ENCODE measurements at places on chromosomes 3 and 15. TPM values are rescaled to one million over a fixed set of nuclear protein-coding genes. Genes with fewer than 3 reads are reported as not detected.

- no peak for DNase-seq
Observed at GRCh38 chr3:143644370-143645089, 203.7 kb downstream of the SLC9A9 start.

GRCh38 chr15:43776718-43777266 lies at the start of gene ELL3:
Gene ELL3 (minus strand): TSS chr15:43776966. CDS start chr15:43776901, 65 bp downstream.
- peak; percentile 76 for DNase-seq

GRCh38 chr3:197430502-197430901 lies 125.3 kb downstream of the BDH1 start:
- no peak for DNase-seq

GRCh38 chr3:188390775-188391443 lies 237.0 kb downstream of the LPP start:
- DNase-seq: no peak

Gene INSYN1
- polyA plus RNA-seq: 19.5 TPM

All from adrenal gland (tissue), 19 donors.